ENCODE measurements at places on chromosomes 5 and 9.

DNA sequence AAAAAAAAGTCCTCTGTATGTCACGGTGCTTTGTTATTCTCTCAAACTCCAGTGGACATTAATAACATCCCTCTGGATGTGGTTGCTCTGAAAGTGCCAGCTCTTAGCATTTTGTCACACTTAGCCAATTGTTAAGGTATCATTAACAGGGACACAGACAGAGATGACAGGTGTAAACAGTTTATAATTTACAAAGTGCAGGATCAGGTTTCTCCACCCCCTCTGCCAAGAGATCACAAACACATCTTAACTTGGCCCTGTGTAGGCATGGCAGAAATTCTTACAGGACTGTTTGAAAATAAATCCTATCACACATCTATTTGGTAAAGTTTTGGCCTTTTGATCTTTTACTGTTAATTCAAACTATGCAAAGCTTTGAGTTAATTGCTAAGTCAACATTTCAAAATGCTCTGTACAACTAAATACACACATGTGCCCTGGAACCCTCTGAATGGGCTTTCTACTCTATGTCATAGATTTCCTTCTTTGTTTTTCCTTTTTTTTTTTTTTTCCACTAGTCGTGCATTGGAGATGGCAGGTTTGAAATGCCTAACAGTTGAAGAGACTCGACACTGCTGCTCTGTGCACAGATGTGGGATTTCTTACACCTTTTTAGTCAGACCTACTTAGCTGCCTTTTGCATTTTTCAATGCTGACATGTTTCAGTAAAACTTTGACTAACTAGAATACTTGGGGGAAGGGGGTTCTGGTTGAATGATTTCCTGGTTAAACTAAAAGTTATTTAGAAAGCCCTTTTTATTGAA, 41.7 kb downstream of the SEMA6A start:
- DNase-seq, result no peak

DNA sequence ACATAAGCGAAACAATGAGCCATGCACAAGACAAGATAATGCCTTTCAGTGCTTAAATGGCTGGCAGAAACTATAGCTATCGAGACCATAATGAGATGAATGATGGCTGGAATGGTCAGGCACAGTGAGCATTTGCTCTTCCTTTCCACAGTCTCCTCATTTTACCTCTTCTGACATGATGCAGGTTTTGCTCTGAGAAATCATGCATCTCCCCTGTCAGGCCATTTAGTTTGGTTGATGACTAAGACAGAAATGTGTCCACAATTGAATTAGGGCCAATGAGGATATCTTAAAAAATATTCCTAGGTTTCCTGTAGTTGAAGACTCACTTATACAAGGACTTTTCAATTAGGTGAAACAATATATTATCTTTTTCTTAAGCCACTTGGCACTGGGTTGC, 475.1 kb downstream of the TMEM232 start:
- DNase-seq, result no peak

GRCh38 chr5:174692982-174693422, 31.4 kb upstream of the MSX2 start:
- DNase-seq, result no peak

- DNase-seq, result no peak
Observed at GRCh38 chr5:123425431-123425830, 2.2 kb upstream of the CEP120 start.

GRCh38 chr5:172561151-172561550, 79.9 kb upstream of the NEURL1B start:
- DNase-seq, result no peak

GRCh38 chr5:395156-395920, 47.6 kb upstream of the EXOC3 start:
- DNase-seq, result no peak
